ENCODE measurements at places on chromosomes 16 and 17.

DNA sequence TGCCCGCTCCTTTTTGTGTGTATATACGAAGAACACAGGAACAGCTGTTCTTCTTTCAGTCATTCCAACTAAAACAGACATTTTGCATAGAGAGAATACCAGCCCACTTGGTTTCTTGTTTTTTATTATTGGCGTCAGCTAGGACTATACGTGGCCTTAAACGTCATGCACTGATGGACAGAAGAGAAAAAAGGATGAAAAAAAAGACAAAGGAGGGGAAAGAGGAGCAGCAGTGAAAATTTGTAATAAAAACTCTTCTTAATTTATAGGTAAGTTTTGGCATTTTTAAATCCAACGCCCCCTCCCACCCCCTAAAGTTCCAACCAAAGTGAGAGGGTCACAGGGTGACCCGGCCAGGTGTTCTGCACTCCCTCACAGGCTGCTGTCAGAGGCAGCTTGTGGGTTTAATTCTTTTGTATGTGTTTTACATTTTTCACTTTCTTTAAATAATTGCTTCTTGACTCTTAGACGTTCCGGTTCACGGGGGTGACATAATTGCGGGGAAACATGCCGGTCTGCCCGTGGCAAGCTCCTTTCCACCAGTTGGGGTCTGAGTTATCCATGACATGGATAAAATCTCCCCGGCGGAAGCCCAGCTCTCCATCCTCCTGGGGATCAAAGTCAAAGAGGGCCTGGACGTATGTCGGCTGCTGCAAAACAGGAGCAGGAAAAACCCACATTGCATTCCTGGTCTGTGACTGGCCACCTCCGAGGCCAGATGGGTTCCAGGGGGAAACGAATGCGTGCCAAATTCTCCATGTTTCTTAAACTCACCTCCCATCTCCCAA is 30.9 kb upstream of the SLC25A19 start:
- DNase-seq: no peak

DNA sequence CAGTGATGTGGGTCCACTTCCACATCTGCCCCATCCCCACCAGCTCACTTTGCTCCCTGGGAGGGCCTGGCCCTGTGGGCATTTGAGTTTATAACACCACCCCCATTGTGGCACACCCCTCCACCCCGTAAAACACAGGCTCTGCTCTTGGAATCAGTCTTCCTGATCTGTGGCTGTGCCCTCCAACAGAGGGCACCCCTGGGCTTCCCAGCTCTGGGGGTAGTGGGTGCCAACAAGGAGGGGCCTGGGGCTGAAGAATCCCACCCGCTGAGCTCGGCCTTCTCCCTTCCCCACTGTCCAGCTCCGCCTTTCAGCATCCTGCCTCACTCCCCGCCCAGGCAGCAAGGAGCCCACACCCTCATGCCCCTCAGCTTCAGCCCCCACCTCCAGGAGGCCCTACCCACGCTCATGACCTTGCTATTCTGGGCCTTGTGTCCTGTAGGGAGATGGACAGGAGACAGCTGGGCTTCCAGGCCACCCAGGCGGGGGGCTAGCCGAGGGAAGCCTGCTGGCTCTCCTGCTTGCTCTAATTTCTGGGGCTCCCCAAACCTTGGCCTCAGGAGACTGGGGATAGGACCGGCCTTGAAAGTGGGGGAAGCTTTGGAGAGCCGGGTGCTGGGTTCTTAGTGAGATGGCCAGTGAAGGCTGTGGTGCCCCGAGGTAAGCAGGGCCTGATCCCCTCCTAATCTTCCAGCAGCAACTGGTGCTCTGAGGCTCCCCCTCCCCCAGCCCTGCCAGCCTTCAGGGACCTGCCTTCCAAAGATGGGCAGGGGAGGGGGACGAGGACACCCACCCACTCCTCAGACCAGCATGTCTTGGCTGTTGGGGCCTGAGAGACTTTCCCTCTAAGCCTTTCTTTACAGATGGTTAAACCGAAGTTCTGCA is 2.9 kb upstream of the ATP2A1 start:
- no peak for DNase-seq

GRCh38 chr16:30491744-30492308 is 19.3 kb downstream of the ITGAL start:
- DNase-seq: no peak

DNA sequence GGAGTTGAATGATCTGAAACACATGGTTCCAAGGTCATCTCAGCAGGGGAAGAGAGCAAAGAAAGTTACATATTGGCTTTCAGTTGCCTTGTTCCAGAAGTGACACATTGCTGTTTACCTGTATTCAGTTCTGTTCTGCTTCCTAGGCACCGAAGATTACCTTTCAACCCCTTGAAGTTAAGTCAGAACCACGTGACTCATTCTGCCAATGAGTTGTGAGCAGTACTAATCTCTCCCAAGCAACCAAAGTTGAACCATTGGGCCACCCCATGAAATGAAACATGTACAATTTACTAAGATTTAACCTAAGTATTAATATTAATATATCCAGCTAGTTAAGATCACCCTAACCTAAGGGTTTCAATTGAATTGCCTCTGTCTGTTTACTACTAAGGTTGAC is 439.2 kb upstream of the MAF start:
- no peak for DNase-seq

DNA sequence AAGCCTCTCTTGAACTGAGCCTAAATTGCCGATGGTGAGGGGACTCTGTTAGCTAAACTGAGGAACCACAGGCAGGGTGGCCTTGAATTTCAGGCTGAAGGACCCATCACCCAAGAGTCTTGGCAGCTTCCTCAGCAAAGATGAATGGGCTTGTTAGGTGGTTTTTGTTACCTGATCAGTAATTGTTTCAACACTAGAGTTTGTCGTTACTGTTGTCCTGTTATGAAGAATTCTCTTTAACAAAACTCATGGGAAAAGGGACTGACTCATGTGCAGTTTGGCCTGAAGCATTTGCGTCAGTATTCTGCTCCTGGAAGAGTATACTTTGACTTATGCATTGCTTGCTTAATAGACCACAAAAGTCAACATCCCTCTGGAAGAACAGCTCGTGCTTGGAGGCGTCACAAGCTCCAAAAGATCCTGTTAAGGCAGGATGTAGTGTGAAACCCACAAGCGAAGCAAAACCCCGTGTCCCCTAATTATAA is 206.0 kb downstream of the IRX3 start:
- DNase-seq: no peak

DNA sequence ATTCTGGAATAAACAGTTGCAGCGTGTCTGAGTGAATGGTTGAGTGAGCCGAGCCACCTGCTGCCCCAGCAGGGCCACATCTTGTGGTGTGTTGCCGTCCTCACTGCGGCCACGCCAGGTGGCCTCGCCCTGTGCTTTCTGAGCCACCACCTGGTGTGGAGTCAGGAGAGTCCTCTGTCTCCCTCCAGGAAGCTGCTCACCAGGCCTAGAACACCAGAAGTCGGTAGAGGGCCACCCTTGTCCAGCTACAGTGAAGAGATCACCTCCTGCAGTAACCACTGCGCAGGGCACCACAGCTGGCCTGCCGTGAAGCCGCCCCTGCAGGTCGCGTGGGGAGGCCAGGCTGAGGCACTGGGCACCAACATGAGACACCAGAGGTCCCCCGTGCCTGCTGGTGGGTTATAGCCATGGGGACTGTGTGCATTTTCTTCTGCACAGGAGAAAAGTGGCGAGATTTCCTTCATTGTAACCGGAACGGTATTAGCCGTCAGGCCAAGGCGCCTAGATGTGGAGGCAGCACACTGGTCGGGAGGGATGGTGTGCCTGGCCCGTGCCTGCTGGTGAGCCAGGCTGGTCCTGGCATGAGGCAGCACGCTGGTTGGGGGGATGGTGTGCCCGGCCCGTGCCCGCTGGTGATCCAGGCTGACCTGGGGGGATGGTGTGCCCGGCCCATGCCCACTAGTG is 28.9 kb upstream of the FOXK2 start:
- DNase-seq: no peak

GRCh38 chr17:58028578-58028977 is 21.5 kb upstream of the SRSF1 start:
- no peak for DNase-seq

- DNase-seq: no peak
Observed at GRCh38 chr16:30748634-30749445, 615 bp downstream of the PHKG2 start.

- no peak for DNase-seq
Observed at GRCh38 chr16:66682271-66682670, 14.3 kb downstream of the CMTM4 start.

DNA sequence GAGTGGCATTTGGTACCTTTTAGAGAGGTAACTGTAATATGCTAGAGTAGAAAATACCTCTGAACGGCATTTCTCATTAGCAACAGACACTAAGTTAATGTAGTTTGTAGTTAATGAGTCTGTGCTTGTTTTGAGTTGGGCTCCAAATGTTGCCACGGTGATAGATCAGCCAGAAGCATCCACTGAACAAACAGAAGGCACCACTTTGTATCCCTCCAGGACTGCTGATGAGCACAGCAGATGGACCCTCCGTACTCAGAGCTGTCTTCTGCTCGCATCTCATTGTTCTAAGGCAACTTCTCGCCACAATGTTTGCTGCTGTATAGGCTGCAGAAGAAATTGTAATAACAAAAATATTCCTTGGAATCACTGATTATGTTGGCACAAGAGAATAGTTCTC is 56.1 kb downstream of the TNRC6C start:
- DNase-seq: no peak

DNA sequence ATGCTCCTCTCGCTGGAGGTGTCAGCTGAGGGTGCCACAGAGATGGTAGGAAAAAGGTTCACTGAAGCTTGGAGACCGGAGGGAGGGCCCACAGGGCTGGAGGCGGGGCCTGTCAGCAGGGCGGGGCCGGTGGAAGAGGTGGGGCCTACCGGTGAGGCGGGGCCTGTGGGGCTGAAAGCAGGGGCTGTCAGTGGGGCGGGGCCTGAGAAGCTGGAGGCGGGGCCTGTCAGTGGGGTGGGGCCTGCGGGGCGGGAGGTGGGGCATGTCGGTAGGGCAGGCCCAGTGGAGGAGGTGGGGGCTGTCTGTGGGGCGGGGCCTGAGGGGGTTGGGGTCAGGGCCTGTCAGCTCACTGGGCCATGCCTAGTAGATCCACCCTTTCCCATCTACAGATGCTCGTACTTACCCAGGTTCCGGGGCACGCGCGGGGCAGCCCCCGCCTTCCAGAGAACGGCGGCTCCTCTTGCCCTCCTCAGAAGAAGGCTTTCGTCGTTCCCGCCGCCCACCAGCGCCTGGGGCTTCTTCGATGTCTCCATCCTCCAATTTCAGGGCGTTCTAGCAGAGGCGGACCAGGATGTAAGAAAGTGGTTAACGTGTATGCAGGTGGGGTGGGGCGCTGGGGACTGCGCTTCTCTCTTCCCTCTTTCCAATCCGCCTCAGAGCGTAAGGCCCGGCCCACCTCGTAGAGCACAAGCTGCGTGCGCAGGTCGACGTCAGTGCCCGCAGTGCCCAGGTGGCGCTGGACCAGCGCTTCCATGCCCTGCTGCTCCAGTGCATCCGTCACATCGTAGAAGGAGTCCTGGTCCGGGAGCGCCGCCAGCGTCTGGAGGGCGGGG is 9.8 kb downstream of the TMEM208 start:
- DNase-seq: no peak
